Lower lobe of right lung (tissue), 2 donors: ENCODE measurements at places on chromosomes 5 and 9. TPM values are rescaled to one million over a fixed set of nuclear protein-coding genes. Genes with fewer than 3 reads are reported as not detected.
A peak's percentile ranks its signal among the peaks of the same experiment; 100 is the strongest.

Gene FBN2
- 0.83 TPM for total RNA-seq

DNA sequence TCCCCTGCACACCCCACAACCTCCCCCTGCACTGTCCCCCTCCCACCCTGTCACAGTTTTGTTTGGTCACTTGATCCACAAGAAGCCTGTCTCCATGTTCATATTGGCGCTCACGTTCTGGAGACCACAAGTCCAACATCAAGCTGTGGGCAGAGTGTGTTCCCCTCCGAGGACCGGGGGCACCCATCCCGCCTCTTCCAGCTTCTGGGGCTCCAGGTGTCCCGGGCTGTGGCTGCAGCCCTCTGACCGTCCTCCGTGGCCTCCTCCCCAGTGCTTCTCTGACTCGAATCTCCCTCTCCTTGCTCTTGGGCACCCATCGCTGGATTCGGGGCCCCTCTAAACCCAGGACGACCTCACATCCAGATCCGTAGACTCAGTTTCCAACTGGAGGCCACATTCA, 49.2 kb downstream of the PLEKHG4B start:
- DNase-seq = no peak

DNA sequence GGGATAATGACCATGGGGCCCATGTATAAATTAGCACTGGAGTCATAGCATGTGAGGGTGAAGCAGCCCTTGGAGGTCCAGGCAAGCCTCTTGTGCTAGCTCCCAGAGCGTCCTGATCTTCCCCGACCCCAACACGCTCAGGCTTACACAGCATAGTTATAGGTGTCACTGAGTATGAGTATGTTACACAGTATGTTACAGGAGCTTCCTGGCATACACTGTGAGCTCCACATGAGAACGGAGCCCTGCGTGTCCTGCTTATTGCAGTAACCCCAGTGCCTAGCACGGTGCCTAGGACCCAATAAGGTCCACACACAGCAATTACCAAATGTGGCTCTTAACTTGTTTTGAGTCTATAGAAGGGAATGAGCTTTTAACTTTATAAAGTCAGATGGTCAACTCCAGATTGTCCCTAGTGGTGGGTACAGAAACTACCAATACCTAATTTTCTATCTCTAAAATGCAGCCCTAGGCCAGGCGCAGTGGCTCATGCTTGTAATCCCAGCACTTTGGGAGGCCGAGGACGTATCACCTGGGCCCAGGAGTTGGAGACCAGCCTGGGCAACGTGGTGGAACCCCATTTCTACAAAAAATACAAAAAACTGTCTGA, 64.1 kb downstream of the PLAC8L1 start:
- no peak for DNase-seq

DNA sequence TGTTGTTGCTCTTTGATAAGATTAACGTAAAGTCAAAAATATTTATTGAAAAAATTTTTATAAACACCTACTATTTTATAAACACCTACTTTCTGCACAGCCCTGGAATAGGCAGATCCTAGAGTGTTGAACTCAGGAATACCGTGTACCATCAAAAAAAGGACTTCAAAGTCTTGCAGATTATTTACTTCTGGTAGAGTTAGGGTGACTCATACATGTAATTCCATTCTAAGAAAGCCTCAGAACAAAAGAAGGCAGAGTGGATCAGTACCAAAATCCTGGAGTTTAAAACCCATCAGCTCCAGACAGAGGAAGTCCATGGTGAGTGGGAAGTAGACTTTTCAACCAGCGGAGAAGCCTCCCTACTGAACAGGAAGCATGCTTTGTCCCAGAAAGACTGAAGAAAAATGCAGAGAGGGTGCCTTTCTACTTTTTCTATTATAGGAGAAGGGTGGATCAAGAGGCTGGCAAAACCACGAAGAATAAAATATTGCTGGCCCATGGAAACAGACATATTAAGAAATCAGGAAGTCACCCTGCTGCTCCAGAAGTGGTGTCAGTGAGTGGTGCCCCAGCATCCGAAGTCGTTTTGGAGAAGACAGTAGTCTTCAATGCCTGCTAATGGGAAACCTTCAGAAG, 45.1 kb upstream of the DAB2 start:
- DNase-seq = peak; percentile 43

DNA sequence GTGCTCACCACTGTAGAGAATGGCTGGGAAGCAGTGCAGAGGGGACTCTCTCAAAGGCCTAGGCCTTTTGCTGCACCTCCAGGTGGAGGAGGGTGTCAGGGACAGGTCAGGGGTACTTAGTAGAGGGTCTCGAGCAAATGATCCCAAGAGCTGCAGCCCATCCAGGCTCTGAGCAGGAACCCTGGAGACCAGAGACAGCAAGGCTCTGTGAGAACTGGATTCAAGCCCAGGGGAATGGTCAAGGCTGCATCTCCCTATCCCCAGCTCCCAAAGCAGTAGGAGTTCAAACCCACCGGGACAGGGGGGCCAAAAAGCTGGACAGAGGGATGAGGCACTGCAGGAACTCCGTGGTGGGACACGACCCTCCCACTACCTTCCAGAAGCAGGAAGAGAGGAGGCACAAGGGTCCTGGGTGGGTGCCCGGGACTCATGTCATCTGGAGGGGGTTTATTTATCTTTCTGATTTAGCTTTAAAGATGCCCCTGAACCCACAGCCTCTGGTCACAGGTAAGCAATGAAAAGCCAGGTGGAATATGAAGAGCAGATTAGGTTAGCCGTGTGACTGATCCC, 124.8 kb downstream of the MVB12B start:
- no peak for DNase-seq

GRCh38 chr9:14585730-14586473, 107.3 kb downstream of the ZDHHC21 start:
- DNase-seq = no peak

GRCh38 chr5:11040345-11040744, 279.3 kb upstream of the DAP start:
- DNase-seq = no peak

Gene GTF3C4
- 14.0 TPM for total RNA-seq

- DNase-seq = no peak
Observed at GRCh38 chr5:161314033-161314432, 232.5 kb downstream of the GABRB2 start.

DNA sequence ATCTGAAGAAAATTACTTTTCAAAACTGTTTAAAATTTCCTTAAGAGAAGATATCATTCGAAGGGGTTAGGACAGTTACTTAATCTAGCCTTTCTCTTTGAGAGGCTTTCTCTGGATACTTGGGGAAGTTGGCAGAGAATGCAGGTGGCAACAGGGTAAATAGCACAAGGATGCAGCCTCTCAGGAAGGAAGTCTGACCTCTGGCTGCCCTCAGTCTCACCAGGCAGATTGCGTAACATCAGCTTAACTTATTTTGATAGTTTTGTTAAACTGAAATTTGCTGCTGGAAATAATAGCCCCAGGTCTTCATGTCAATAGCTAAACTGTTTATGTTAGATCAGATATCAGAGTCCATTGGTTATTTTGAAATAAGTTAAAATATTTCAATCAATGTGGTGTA, 20.4 kb downstream of the CCDC192 start:
- DNase-seq = peak; percentile 51

GRCh38 chr5:72242796-72243475, 77.1 kb downstream of the MRPS27 start:
- no peak for DNase-seq

Gene PCA3
- total RNA-seq = not detected

GRCh38 chr5:149002053-149002452, 60.8 kb downstream of the SH3TC2 start:
- no peak for DNase-seq
